ENCODE measurements at places on chromosomes 1 and 21. TPM values are rescaled to one million over a fixed set of nuclear protein-coding genes. Genes with fewer than 3 reads are reported as not detected.

Gene KCNN3
- total RNA-seq, result 0.32 TPM

Gene EPS15
- 52.3 TPM for total RNA-seq

Gene FAM72D
- 1.4 TPM for total RNA-seq

Gene PPIAL4G
- total RNA-seq, result not detected

Gene LENEP
- not detected for total RNA-seq

Measured in smooth muscle cell of the umbilical artery (primary cell).